ENCODE measurements at places on chromosomes 6 and 20.

DNA sequence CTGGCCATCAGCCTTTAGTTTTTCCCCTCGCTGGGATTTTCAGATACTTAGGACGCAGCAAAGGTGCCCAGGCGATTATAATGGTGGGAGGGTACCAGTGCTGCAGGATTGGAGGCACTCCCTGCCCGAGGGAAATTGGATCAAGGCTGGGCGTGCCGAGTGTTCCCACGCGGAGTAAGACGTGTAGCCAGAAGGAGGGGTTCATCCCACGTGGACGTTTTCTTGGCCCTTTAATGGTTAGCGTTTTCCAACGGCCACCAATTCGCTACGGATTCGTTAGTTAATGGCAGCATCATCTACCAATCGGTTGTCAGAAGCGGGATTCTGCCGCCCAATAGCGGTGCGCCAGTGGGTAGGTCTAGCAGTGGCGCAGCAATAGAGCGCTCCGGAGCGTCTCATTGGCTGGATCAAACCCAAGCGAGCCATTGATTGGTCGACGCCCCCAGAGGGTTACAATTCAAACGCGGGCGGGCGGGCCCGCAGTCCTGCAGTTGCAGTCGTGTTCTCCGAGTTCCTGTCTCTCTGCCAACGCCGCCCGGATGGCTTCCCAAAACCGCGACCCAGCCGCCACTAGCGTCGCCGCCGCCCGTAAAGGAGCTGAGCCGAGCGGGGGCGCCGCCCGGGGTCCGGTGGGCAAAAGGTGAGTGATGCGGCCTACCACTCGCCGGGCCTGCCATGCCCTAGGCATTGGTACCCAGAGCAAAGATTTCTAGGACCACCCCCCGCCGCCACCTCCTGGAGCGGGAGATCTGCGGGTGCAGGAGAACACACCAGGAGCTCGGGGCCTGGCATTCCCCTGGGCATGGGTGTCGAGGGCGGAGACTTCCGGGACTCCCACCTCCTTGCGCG is at the start of gene UBE2C:
UBE2C (plus strand) TSS at position 488 of the 849 bp plus-strand sequence; CDS start at position 540, 52 bp downstream.
- peak; percentile 98 for DNase-seq

DNA sequence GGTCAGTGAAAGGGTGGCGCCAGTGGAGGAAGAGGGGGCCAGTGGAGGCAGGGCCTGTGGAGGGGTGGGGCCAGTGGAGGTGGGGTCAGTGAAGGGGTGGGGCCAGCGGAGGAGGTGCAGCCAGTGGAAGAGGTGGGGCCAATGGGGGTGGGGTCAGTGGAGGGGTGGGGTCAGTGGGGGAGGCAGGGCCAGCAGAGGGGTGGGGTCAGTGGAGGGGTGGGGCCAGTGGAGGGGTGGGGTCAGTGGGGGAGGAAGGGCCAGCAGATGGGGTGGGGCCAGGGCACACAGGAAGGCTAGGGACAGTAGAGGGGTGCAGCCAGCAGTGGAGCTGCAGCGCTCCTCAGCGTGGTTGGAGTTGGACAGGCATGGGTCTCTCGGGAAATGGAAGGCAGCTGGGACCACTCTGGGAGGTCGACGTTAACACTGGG is 18.7 kb downstream of the ADRM1 start:
- DNase-seq: no peak

DNA sequence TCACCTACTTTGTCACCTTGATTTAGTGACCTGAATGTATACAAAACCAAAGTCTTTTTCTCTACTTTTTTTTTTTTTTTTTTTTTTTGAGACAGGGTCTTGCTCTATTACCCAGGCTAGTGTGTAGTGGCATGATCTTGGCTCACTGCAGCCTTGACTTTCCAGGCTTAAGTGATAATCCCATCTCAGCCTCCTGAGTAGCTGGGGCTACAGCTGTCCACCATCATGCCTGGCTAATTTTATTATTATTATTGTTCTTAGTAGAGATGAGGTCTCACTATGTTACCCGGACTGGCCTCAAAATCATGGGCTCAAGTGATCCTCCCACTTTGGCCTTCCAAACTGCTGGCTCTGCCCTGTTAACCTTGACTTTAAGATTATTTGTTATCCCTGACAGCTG is 37.5 kb downstream of the CRISP2 start:
- no peak for DNase-seq

DNA sequence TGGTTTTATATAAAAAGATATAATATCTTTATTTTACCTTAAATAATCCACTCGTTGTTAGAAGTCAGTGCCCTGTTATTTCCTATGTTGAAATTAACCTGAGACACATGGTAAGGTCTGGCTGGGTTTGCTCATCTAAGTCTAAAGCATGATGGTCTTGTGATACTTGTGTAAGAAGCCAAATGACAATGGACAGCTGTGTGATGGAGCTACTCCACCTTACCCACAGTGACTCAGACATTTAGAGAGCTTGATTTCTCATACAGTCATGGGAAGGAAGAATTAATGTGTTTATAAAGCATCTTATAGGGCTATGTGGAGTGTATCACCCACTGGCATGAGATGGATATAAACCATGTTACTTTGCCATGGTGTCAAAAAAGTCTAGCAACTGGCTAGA is 11.7 kb downstream of the CTCFL start:
- DNase-seq: no peak

- no peak for DNase-seq
These were observed 390.6 kb upstream of the ID4 start for GRCh38 chr6:19446570-19446969.

Measured in GM12864 (cell line).